NCI-H2107 (cell line): ENCODE measurements at places on chromosomes 2 and 18.

DNA sequence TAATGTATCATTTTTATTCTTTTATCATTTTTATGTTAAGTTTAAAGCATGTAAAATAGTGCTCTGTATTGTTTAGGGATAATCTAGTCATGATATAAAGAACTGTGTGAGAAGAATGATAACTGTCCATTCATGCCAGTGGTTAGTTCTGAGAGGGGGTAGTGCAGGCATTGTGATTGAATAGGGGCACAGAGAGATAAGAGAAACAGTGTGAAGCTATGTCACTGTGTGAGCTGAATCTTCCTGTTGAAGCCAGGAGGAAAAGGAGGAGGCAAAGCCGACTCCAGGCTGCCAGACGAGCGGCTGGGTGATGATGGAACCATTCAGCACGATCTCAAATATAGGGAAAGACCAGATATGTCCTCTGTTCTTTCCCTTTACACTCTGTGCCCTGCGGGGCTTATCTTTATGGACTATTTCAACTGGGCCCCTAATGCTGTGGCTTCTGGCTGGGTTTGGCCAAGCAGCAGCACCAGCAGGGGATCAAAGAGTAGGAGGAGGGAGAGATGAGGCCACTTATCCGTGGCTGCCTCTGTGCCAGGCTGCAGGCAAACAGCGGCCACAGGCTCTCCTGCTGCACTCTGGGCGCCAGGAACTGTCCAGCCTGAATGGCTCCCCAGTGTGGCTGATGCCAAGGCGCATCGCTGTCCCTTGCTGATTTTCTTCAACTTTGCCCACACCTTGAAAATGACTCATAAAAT is 128.0 kb downstream of the SPP2 start:
- DNase-seq, result no peak

DNA sequence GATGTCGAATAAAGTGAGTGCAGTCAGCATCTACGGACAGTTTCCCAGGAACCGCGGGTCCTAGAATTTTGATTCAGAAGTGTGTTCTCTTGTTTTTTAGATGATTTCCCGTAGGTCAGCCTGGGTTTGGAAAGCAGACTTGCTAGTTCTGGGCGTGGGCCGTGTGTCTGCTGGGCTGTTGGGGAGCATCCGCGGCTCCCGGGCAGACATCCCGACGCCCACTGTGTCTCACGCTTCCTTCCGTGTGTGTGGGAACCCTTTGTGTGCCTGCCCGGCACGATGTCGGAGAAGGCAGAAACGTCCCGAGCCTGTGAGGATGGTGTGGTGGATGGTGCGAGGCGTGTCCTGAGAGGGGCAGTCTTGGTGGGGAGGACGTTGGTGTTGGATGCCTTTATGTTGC is 18.4 kb downstream of the CTDP1 start:
- no peak for DNase-seq

- no peak for DNase-seq
Measured at GRCh38 chr2:67232936-67233335, 164.2 kb upstream of the ETAA1 start.

DNA sequence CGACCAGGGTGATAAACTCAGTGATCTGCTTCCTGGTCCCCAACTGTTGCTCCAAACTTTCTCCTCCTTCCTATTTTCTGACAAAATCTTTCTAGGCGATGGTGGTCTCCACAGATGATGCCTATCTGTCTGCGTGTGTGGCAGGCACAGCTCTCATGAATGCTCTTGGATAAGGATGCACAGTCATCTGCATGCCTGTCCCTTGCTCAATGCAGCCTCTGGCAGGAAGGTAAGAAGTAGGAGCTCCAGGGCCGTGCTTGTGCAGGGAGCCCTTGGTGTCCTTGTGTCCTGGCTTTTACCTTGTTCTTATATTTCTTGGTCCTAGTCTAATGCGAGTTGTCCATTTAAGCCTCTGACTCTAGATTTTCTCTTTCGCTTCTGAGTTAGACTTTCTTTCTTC is 57.5 kb downstream of the INSIG2 start:
- no peak for DNase-seq

GRCh38 chr2:151968770-151969470 is 129.9 kb downstream of the CACNB4 start:
- DNase-seq, result no peak

GRCh38 chr18:75003764-75004690 is 204.9 kb downstream of the PTGR3 start:
- DNase-seq, result no peak
